ENCODE measurements at places on chromosomes 2 and 18.

DNA sequence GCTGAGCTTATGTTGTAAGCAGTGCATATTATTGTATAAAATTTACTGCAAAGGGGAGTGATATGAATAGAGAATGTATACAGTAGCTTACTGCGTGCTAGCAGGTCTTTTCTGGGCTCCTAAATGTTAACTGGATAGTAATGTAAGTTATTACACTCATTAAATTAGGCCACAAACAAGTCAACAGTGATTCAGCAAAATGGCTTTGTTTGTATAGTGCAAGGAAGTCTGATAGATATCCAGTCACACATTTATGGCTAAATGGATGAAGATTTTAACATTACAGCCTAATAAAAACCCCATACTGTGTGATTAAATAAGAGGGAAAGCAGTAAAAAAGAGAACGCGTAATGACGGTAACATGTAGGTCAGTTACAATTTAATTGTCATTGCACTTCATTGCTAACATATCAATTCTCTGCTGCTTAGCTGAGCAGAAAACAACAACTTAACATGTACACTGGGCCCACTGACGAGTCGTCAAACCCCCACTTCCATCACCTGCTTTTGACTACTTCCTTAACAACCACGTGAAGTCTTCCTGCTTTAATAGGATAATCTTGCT lies 665.0 kb upstream of the FANCL start:
- DNase-seq = no peak

GRCh38 chr18:2881088-2881839 lies 34.5 kb downstream of the EMILIN2 start:
- DNase-seq = no peak

GRCh38 chr2:76247006-76247405 lies 536.3 kb upstream of the GCFC2 start:
- DNase-seq = no peak

DNA sequence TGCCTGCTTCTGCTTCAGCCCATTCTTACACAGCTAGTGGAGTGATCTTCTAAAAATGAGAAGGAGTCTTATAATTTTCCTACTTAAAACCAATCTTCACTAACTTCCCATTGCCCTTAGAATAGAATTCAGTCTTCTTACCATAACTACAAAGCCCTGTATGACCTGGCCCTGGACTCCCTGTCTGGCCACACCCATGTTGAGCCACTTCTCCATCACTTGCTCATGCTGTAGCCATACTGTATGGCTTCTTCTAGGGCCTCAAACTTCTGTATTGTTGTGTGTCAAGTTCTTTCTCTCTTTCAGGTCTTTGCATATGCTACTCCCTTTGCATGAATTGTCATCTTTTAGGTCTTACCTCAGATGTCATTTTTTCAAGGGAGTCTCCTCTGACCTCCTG lies 11.2 kb downstream of the DGUOK start:
- DNase-seq = no peak

DNA sequence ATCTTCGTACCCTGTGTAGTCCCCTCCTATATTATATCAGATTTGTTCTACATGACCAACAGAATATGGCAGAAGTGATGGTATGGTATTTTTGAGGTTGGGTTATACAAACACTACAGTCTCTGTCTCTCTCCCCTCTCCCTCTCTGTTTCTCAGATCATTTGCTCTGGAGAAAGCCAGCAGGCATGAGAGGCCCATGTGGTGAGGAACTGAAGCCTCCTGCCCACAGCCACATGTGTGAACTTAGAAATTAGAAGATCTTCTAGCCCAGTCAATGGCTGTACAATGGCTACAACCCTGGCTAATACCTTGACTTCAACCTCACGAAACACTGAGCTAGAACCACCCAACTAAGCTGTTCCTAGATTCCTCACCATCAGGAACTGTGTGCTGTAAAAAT lies 250.6 kb downstream of the SMAD2 start:
- no peak for DNase-seq

GRCh38 chr2:223005496-223005895 lies 46.5 kb upstream of the KCNE4 start:
- no peak for DNase-seq

- DNase-seq = no peak
These were observed 176.2 kb upstream of the FAM98A start for GRCh38 chr2:33775306-33775705.

DNA sequence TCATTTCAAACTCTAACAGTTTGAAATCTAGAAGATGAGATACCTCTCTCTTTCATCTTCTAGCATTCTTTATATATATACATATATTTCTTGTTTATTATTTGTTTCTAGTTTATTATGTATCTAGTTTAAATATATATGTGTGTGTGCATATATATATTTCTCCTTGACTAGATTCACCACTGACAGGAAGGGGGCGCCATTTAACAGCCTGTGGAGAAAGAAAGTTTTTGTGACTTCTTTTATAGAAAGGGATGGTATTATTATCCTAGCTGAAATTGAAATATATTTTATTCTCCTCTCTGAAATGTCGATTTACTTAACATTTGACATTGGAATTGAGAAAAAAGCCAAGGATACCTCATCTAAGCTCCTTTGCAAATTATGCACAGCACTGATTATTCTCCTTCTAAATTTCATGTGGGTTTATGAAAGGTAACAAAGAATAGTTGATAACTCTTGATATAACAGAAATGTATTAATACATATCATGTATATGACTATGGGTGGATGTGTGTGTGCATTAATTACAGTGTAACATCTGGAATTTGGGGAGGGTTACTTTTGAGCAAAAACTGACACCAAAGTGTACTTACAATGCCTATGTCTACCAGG lies 160.7 kb upstream of the NT5C1B start:
- peak; percentile 67 for DNase-seq

DNA sequence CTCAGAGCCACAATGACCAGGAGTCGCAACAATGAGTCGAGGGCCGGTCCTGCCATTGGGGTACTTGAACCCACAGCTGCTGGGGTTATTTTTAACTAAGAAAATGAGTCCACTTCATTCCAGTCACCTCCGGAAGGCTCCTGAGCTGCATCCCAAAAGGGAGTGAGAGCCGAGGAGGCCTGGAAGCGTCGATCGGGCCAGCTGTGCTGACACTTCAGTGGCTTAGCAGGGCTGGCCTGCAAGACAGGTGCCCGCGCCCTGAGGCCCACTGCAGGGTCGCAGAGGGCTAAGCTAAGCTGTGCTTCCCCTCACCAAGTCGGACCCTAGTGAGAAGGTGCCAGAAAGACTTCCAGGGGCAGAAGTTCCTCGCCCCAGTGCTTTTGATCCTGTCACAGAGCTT lies 21.1 kb downstream of the TBC1D8 start:
- no peak for DNase-seq

GRCh38 chr18:2522112-2522511 lies 49.2 kb downstream of the METTL4 start:
- no peak for DNase-seq

- DNase-seq = no peak
These were observed 140.5 kb downstream of the ZFP36L2 start for GRCh38 chr2:43085929-43086328.

- peak; percentile 94 for DNase-seq
These were observed at the start of gene KIF1A for GRCh38 chr2:240819858-240820606. TSS of gene KIF1A (minus strand) at chr2:240820219. CDS start at chr2:240797752, 22,467 bp downstream.

- DNase-seq = no peak
These were observed 77.8 kb upstream of the TFCP2L1 start for GRCh38 chr2:121362774-121363173.

DNA sequence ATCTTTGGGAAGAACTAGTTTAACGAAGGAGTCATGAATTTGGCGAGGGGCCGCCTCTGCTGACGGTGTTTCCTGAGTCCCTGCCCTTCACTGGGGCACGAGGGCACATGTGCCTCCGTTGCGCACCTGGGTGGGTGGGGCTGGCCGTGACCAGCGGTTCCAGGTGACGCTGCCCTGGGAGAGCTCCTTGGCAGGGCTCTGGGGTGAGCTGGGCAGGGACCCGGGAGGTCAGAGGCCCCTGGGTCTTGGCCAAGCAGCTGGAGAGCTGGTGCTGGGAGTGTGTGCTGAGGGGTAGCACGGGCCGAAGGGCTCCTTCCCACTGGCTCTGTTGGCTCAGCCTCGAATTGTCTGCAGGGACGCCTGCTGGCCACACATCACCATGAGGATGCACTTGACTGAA lies 104.6 kb downstream of the RTP5 start:
- no peak for DNase-seq

DNA sequence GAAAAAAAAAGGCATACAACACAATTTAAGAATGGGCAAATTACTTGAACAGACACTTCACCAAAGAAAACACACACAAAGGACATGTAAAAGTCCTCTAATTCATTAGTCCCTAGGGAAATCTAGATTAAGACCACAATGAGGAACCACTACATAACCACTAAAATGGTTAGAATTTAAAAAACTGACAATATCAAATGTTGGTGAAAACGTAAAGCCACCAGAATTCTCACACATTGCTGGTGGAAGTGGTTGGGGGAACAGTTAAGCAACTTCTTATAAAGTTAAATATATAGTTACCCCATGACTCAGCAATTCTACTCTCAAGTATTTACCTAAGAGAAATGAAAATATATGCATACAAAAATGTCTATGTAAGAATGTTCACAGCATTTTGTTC lies 11.8 kb downstream of the RTN4 start:
- DNase-seq = no peak

GRCh38 chr2:206863196-206863595 lies 76.1 kb upstream of the CPO start:
- no peak for DNase-seq

- no peak for DNase-seq
These were observed 249.0 kb upstream of the TANK start for GRCh38 chr2:160911258-160911657.

DNA sequence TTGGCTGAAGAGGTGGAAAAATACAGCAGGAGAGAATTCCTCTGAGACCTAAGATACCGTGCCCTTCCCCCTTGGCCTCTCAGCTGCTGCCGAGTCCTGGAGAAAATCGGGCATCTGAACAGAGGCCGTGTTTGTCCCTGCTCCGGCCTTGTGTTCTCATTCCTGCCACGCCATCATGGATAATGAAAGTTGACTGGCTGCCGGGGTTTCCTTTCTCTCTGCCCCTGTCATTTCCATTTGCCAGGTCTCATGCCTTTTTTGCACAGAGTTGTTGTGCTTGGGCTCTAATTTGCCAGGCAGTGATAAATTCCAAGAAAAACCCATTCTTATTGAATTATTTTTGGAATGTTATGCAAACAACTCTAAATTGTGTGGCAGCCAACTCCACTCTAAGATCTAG lies 496.9 kb upstream of the TNP1 start:
- peak; percentile 81 for DNase-seq

- DNase-seq = no peak
These were observed 29.6 kb downstream of the LCLAT1 start for GRCh38 chr2:30476636-30477035.

GRCh38 chr2:15159751-15160177 lies 401.4 kb downstream of the NBAS start:
- DNase-seq = no peak

GRCh38 chr18:23906658-23907057 lies 107.9 kb upstream of the TTC39C start:
- DNase-seq = no peak

DNA sequence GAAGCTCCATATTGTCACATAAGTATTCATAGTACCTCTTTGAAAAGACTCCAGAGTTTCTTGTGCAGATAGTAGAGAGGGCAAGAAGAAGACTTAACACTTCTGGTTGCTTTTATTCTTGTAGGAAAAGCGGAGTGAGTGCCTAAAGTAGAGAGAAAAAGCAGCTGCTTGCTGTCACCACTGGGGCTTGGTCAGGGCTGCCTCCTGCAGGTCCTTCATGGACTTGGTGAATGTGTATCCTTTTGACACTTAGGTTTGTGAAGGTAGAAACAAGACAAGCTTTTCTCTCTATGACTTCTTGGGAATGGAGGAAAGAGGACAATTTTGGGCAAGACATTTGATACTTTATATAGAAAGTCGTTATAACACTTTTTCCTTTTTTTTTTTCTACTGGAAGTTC lies 312.8 kb upstream of the FANCL start:
- peak; percentile 21 for DNase-seq

DNA sequence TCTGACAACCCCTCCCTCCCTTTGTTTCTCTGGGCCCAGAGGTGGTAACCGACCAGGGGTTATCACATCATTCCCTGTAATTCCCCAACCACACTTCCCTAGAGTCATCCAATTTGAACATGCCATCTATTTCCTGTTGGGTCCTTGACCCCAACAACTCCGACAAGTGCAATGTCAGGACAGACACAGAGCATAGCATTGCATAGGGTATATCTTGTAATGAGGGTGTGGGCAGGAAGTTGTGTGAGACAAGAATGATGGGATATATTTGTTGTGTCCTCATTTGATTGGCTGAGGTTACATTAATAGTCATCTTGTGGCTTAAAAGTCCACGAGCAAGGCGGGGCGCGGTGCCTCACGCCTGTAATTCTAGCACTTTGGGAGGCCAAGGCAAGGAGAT lies 33.4 kb upstream of the CNOT11 start:
- DNase-seq = no peak

GRCh38 chr2:240569998-240570530 lies 1.8 kb downstream of the RNPEPL1 start:
- DNase-seq = no peak

- no peak for DNase-seq
These were observed 8.8 kb downstream of the NABP1 start for GRCh38 chr2:191686729-191687128.

- peak; percentile 50 for DNase-seq
These were observed 615 bp downstream of the ADNP2 start for GRCh38 chr18:80109676-80110078.

DNA sequence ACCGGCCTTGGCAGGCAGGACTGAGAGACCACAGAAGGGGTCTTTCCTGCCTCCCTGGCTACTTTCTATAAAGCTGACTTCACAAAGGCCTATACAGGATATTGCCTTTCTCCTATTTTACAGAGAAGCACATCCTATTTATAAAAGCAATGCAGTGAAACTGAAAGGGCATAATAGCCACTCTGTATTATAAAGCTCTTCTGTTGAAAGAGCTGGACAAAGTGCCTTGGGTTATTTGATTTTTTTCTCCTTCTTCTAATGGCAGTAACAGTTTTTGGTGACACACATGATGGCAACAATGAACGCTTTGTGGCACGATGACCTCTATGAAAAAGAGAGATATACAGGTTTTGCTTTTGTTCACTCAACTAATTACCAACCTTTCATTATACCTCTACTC lies 281.1 kb downstream of the ZNF516 start:
- no peak for DNase-seq

DNA sequence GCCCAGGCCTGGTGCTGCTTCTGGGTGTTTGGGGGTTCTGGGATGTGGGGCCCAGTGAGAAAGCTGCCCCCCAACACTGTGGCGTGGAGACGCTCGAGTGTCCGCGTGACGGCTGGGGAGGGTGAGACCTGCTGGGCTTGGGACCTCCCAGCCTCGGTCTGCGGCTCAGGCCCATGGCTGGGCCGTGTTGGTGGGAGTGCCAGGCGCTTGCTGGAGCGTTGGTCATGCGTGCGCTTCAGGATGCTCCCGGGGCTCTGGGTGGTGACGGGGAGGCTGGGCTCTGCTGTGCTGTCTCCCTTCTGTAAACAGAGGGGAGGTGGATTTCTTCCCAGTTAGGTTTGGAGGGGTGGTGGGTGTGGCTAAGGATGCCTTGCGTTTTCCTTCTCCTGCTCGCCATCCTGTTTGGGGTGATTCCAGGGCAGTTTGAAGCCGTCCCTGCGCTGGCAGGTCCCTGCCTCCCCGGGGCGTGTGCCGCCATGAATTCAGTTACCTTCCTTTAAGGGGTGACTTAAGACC lies 606 bp downstream of the GAL3ST2 start:
- peak; percentile 28 for DNase-seq

Data from head of caudate nucleus (tissue), 42 donors.